ENCODE measurements at places on chromosomes 13 and 19.

- no peak for DNase-seq
These were observed 28.7 kb upstream of the EPHX3 start for GRCh38 chr19:15260939-15261338.

GRCh38 chr13:103625194-103625593, 559.0 kb upstream of the SLC10A2 start:
- no peak for DNase-seq

DNA sequence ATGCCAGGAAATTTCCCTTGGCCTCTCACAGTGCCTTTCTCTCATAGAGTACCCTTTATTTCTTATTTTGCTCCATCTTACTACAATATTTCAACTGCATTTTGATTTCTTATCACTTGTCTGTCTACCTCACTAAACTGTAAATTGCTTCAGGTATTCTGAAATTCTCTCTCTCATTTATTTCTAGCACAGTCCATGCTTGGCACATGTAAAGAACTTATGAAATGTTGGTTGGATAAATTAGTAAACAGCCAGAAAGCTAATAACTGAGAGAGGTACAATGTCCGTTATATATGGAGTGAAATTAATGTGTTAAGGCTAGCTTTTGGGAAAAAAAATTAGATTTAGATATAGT, 138.3 kb upstream of the RFC3 start:
- DNase-seq = no peak

GRCh38 chr13:93290503-93290902, 63.9 kb downstream of the GPC6 start:
- DNase-seq = no peak

- no peak for DNase-seq
These were observed 45.5 kb downstream of the ARHGEF7 start for GRCh38 chr13:111160648-111161047.

All from GM12878 (cell line).